ENCODE measurements at places on chromosomes 16 and 17. TPM values are rescaled to one million over a fixed set of nuclear protein-coding genes. Genes with fewer than 3 reads are reported as not detected.

The CENPV gene
- total RNA-seq: 173 TPM

The ABCC12 gene
- 0.09 TPM for total RNA-seq

The SRCIN1 gene
- total RNA-seq: 2.9 TPM

The CYB5D1 gene
- total RNA-seq: 17.6 TPM

The IL32 gene
- total RNA-seq: 38.0 TPM

The KRTAP3-1 gene
- total RNA-seq: not detected

The TRIM72 gene
- total RNA-seq: 0.02 TPM
